NCI-H526 treated with DMSO at 0.1 percent for 48 hours (cell line): ENCODE measurements at places on chromosomes 16 and 17.

GRCh38 chr16:49494474-49494873 is 120.9 kb downstream of the C16orf78 start:
- DNase-seq: no peak

GRCh38 chr16:19524616-19525384 is 1.1 kb downstream of the CCP110 start:
- peak; percentile 42 for DNase-seq

GRCh38 chr17:3735515-3735914 is 11.8 kb downstream of the HASPIN start:
- DNase-seq: no peak

GRCh38 chr17:15109608-15110007 is 155.5 kb downstream of the PMP22 start:
- DNase-seq: no peak

DNA sequence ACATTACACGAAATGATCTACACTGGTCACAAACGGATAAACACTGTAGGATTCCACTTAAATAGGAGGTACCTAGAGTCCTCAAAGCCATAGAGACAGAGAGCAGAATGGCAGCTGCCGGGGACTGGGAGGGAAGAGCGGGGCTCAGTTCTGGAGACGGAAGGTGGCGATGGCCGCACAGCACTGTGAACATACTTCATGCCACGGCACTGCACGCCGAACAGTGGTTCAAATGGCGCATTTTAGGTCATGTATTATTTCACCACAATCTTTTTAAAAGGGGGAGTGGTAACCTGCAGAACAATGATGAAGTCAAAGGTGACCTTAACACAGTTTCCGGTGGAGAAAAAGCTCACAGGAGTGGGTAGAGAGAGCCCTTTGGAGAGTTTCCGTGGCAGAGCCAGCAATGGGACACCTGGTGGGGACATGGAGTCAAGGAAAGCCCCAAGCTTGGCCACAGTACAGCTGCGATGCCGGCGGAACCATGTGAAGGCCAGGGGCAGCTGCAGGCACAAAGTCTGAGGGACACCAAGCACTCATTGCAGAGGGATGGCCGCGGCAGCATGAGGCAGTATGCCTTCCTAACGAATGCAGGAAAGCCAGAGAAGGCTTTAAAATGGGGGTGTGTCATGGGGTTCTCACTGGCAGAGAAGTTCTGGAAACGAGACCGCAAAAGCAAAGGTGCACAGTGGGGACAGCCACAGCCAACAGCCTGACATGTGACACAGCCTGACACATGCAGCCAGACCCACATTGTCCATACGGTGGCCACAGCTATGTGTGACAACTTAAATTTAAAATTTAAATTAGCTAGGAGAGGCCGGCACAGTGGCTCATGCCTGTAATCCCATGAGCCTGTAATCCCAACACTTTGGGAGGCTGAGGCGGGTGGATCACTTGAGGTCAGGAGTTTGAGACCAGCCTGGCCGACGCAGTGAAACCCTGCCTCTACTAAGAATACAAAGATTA is 7.3 kb downstream of the FLCN start:
- DNase-seq: no peak

GRCh38 chr17:75130059-75130631 is 1.4 kb downstream of the NT5C start:
- no peak for DNase-seq

DNA sequence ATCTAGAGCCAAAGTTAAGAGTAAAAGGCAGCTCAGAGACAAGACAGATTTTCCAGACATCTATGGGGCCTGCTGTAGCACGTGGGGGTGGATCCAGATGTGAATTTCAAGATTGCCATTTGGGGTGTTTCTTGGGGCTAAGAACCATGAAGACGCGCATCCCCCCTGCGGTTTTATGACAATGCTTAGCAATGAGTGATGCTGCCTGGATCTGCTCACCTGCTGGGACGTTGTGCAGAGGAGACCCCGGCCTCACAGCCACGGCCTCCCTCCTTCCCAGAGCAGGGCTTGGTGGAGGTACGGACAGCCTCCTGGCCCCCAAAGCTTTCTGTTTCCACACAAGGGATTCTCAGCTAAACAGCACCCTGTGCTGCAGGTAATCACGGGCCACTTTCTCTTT is 151.5 kb upstream of the DYNLRB2 start:
- no peak for DNase-seq

DNA sequence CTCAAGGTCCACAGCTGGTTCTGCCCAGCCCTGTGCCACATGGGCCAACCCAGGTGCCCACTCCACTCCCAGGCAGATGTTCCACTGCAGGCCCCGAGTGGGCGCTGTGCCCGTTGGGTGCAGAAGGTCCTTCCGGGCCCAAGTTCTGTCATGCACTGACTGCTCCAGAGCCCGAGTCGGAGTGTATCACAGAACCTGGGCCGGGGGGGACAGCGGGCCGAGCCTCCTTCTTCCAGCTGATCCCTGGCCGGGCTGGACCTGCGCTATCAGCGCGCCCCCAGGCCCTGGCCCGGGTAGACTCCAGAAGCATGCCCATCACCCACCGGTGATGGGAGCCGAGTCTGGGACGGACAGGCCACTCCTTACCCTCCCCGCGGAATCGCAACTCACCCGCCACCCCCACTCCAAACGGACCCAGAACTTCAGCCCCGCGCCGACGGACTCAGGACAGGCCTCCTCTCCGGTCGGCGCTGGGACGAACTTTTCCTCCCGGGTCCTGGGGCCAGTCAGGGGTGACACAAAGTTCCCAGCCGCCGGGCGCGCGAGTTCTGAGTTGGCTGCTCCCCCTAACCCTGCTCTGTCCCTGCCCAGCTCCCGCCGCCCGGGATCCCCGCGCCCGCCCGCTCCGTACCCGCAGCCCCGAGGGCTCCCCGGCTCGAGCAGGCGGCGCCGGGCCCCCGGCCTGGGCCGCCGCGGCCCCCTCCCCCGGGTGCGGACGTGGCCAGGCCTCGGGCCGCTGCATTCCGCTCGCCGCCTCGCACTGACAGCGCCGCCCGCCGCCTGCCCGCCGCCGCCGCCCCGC is at the start of gene COPZ2:
COPZ2 (minus strand) TSS at position 762 of the 802 bp plus-strand sequence; CDS start at position 742, 20 bp downstream.
- DNase-seq: no peak

DNA sequence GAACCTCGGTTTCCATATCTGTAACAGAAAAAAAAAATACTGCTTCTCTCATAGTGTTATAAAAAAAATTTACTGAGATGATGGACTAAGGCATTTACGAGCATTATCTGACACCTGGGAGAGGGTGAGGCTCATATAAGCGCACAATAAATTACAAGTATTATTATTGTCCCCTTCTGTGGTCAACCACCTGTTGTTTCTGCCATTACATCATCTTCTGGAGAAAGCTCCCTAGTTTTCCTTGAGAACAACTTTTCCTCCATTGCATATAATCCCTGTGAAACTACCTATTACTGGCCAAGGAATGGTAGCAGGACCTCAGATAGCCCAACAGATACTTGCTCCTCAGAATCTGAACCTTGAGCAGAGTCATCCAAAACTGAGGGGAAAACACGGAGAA is 11.7 kb upstream of the GGA2 start:
- no peak for DNase-seq

DNA sequence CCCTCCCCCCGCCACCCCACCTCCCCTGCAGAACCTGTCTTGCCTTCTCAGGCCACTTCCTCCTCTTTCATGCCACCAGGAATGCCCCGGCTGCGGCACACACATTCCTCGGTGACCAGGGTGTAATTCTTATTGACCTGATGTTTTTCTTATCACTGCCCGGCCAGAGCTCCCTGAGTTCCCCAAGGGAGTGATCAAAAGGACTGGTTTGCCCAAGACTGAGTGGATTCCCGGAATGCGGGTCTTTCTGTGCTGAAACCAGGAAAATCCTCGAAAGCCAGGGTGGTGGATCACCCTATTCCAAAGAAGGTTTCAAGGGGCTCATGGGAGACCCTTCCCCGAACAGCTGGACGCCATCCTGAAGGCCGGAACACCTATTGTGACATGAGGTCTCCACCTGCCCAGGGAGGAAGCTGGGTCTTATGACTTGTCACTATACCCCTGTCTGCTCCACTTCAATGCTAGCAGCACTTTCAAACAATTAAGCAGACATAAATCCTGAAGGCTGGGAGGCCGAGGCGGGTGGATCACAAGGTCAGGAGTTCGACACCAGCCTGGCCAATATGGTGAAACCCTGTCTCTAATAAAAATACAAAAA is 53.0 kb upstream of the RPL38 start:
- no peak for DNase-seq

- no peak for DNase-seq
These were observed 106.3 kb upstream of the HAS3 start for GRCh38 chr16:68999114-68999513.

DNA sequence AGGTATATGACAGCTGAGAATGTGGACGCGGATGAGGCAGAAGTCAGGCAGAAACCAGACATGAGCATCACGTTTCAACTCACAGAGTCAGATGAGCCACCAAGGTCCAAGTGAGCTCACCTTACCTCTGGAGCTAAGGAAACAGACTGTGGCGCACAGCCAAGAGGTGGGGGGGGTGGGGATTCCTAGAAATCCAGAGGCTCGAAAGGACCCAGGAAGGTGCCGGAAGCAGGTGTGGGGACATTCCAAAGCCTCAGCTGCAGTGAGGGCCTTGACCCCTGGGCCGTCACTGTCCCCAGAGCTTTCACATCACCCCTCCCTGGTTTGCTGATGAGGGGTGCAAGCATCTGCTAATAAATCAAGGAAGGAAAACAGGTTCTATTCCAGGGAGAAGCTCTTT is 29.3 kb upstream of the RCVRN start:
- DNase-seq: no peak

GRCh38 chr16:75312875-75313274 is 61.5 kb upstream of the BCAR1 start:
- no peak for DNase-seq

DNA sequence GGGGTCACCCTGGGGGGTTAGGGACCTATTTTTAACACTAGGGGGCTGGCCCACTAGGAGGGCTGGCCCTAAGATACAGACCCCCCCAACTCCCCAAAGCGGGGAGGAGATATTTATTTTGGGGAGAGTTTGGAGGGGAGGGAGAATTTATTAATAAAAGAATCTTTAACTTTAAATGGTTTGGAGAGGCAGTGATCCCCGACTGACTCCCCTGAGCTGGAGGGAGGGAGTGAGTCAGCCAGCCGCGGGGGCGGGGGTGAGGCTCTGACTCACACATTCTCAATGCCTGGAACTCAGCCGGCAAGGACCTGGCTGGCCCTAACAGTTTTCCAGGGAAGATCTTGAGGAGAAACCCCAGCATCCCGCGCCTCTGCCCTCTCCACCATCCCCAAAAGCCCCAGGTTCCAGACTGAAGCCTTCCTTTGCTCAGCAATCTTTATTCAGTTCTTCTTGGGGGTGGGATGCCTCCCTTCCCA is 1.5 kb downstream of the HCFC1R1 start:
- DNase-seq: no peak

DNA sequence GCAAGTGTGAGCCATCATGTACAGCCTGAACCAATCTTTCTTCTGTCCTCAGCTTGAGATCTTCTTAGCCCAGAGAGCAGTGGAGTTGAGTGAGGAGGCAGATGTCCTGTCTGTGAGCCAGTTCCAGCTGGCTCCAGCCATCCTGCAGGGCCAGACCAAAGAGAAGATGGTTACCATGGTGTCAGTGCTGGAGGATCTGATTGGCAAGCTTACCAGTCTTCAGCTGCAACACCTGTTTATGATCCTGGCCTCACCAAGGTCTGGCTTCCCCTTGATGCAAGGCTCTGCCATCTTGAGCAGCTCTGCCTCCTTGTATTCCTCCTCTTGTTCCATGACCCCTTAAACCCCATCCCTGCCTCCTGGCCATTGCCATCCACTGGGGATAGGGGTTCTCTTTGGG is 9.6 kb downstream of the CDK5RAP3 start:
- no peak for DNase-seq

GRCh38 chr16:534135-534534 is 6.6 kb downstream of the CAPN15 start:
- DNase-seq: no peak

- no peak for DNase-seq
These were observed 12.9 kb downstream of the GNGT2 start for GRCh38 chr17:49197346-49197998.

GRCh38 chr17:76556765-76557367 is 17.0 kb downstream of the PRCD start:
- no peak for DNase-seq

DNA sequence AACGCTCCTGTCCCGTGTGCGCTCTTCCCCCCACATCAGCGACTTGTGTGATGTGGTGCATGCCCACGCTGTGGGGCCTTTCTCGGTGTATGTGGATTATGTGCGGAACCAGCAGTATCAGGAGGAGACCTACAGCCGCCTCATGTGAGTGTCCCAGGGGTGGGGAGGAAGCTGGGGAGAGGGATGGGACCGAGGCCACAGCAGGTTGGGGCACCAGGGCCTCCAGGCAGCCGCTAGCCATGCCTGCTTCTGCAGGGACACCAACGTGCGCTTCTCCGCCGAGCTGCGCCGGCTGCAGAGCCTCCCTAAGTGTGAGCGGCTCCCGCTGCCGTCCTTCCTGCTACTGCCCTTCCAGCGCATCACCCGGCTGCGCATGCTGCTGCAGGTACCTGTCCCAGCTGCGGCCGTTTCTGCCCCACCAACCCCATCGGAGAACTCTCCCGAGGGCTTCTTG is 5.8 kb downstream of the ARHGEF15 start:
- DNase-seq: no peak

DNA sequence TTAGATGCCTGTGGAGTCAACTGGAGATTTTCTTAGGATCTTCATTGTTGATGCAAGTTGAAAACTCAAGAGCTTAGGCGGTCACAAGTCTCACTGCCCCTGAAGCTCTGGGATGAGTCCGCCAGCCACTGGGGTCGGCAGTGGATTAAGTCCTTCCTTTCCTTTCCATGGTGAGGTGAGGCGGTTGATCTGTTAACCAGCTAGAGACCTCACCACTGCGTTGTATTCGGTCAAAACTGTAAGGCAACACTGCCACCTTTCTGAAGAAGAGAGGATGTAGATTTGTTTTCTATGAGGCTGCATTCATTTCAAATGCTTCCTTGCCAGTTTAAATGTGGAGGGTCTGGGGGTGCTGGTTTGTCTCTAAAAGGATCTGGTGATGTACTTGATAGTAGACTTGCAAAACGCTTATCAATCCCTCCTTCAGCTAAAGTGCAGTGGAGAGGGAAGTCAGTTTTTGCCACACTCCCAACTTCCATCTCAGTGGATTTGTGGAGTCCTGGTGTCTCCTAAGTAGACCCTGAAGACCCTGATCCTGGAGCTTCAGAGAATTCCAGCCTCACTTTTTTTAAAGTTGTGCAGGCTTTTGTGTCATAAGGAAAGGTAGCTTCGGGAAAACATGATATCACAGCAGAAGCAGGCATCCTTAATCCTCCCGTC is 1.7 kb downstream of the MYOCD start:
- no peak for DNase-seq

DNA sequence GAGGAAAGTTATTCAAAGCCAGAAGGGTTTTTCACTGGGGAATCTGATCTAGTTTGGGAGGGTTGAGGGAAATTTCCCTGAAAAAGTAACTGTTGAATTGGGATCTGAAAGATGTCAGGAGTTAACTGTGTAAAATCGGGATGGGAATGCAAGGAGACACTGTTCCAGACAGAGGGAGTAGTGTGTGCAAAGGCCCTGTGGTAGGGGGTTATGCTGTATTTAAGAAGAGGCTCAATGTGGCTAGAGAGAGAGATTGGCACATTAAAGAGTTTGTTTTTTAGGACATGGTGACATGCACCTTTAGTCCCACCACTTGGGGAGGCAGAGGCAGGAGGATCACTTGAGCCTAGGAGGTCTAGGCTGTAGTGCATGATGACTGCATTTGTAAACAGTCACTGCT is 16.9 kb downstream of the CDH3 start:
- no peak for DNase-seq

GRCh38 chr17:75830164-75831031 is 13.8 kb downstream of the UNC13D start:
- DNase-seq: no peak
